ENCODE measurements at places on chromosomes 13 and 19. TPM values are rescaled to one million over a fixed set of nuclear protein-coding genes. Genes with fewer than 3 reads are reported as not detected.

SYCN gene
- total RNA-seq = not detected

- H3K4me1 ChIP-seq = no peaks in the 10 kb centered on the region
- no peak for DNase-seq
- no peak overlapping the region for H3K4me3 ChIP-seq
- H3K27me3 ChIP-seq = peaks cover 5% of the 10 kb centered on the region
- H3K27ac ChIP-seq = no peak overlapping the region
Measured at GRCh38 chr19:49469828-49470614, 4.0 kb upstream of the FLT3LG start.

DNA sequence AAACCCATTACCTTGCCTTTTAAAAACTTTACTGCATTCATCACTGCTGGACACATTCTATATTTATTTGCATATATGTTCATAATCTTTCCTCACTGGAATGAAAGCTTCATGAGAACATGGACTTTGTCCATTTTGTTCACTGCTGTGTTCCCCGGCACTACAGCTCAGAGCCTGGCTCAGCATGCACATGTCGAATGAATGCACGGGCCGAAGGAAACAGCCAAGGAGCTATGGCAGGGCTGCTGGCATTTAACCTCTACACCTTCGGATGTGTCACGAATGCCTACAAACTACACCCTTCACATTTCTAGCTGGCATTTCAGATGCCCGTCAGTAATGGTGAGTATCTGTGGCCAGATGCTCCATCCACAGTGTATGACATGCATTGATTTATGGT, 7.6 kb downstream of the MTIF3 start:
- no peaks in the 10 kb centered on the region for H3K27me3 ChIP-seq
- peaks cover 6% of the 10 kb centered on the region for H3K4me1 ChIP-seq
- H3K4me3 ChIP-seq = no peak overlapping the region
- H3K36me3 ChIP-seq = peaks cover 12% of the 10 kb centered on the region
- H3K27ac ChIP-seq = no peak overlapping the region

- no peaks in the 10 kb centered on the region for H3K27me3 ChIP-seq
- peak overlapping the region; percentile 58 for H3K4me3 ChIP-seq
- DNase-seq = no peak
- H3K4me1 ChIP-seq = peaks cover 26% of the 10 kb centered on the region
Measured at GRCh38 chr19:12331211-12331941, 2.1 kb downstream of the ZNF563 start.

DNA sequence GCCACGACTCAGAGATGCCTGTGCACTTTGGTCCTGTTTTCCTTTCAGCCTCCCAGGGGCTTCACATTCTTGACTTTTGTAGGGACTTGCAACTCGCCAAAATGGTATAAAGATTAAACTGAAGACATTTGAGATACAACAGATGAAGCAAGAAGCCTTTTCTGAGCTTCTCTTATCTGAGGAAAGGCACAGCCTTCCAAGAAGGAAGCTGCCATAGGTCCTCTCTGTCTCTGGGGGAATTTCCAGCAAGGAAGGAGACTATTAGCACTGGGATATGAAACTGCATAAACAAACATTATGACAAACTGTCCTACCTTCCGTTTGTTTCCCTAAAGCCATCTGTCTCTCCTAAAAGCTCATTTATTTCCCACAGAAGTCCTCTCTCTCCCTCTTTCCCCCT, 39.3 kb downstream of the TGDS start:
- DNase-seq = no peak
- H3K36me3 ChIP-seq = no peaks in the 10 kb centered on the region
- H3K4me1 ChIP-seq = no peaks in the 10 kb centered on the region
- H3K27ac ChIP-seq = no peak overlapping the region

DNA sequence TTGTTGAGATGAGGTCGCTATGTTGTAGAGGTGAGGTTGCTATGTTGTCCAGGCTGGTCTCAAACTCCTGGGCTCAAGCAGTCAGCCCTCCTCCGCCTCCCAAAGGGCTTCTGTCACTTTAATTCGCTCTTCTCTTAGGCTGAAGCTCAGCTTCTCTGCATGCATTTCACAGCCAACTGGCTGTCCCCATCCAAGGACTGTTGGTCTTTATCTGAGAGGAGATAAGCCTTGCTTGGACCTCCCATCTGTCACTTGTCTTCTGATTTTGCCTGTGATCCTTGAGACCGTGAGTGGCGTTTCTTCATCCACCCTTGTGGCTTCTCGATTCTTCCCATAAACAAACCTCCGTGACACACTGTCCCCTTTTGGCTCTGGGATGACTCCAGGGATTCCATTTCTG, 24.4 kb downstream of the CERS1 start:
- H3K4me1 ChIP-seq = peaks cover 7% of the 10 kb centered on the region
- H3K27me3 ChIP-seq = no peaks in the 10 kb centered on the region
- peak overlapping the region; percentile 10 for H3K27ac ChIP-seq

- H3K36me3 ChIP-seq = peaks cover 2% of the 10 kb centered on the region
- H3K27me3 ChIP-seq = peaks cover 10% of the 10 kb centered on the region
- no peaks in the 10 kb centered on the region for H3K4me1 ChIP-seq
- no peak for DNase-seq
- H3K4me3 ChIP-seq = no peak overlapping the region
Measured at GRCh38 chr19:50359328-50359818, 6.1 kb downstream of the NAPSA start.

DNA sequence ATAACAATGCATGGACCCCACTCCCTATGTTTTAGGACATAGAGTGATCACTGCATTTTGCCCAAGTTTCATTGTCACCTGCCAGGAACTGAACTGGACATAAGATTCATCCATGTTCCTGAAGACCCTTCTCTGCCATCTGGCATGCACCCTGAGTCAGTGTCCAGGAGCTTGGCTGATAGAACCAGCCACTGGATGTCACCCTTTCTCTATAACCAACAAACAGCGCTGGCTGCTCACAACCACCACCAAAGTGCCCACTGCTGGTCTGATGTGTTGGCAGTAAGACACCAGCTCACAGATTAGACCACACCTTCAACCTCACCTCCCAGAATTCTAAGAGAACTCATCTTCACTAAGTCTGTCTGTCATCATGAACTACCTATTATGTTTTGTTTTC, 333.4 kb downstream of the ITGBL1 start:
- H3K27me3 ChIP-seq = peaks cover 34% of the 10 kb centered on the region
- peaks cover 5% of the 10 kb centered on the region for H3K4me1 ChIP-seq
- H3K27ac ChIP-seq = no peak overlapping the region

DNA sequence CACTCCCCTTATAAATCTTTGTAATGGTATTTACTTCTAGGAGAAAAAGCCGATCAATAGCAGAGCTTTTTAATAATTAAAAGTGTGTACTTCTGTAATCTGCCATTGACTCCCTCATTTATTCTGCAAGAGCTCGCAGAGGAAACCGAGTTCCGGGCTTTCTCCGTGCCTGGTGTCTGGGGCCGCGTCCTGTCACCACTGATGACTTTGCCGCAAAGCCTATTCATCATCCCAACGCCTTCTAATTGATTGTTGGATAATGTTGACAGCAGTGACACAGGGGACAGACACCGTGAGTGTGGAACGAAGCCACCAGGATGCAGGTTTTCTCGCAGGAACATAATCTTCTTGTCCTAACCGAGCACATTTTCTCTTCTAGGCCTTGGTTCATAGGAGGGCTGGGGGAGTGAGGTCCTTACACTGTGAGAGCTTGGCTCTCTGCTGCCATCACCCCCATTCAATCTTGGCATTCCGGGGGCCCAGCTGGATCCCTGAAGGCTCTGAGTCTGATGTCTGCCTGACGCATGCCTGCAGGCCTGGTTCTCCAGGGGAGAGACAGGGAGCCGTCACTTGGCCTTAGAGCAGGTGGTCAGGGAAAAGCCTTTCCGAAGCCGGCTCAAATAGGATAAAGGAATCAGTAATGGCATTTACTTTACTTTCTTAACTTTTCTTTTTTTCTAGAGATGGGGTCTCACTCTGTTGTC, 110.3 kb downstream of the KDM4B start:
- peak overlapping the region; percentile 78 for H3K27ac ChIP-seq
- H3K36me3 ChIP-seq = peaks cover 10% of the 10 kb centered on the region
- no peaks in the 10 kb centered on the region for H3K27me3 ChIP-seq
- H3K4me1 ChIP-seq = peaks cover 13% of the 10 kb centered on the region

DNA sequence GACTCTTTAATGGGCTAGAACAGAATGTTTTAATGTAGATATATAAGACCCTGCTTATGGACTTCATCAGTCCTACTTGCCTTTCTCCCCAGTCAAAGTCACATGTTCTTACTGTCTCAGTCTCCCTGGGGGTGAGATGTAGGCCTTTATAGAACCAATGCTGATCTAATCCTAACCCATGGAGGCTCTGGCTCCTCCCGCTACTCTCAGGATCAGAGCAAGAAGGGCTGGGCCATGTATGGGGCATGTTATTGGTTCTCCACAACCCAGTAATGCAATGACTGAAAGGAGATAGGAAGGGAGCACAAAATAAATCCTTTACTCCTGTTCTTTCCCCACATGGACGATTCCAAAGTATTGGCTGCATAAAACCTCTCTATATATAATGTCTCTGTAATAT, 82.3 kb downstream of the UGGT2 start:
- H3K4me1 ChIP-seq = no peaks in the 10 kb centered on the region
- DNase-seq = no peak
- no peak overlapping the region for H3K4me3 ChIP-seq
- H3K36me3 ChIP-seq = peaks cover 17% of the 10 kb centered on the region
- no peaks in the 10 kb centered on the region for H3K27me3 ChIP-seq

GRCh38 chr13:20669162-20669561, 34.3 kb upstream of the IL17D start:
- H3K4me1 ChIP-seq = no peaks in the 10 kb centered on the region
- H3K27ac ChIP-seq = no peak overlapping the region
- no peak overlapping the region for H3K4me3 ChIP-seq
- H3K36me3 ChIP-seq = peaks cover 11% of the 10 kb centered on the region

DNA sequence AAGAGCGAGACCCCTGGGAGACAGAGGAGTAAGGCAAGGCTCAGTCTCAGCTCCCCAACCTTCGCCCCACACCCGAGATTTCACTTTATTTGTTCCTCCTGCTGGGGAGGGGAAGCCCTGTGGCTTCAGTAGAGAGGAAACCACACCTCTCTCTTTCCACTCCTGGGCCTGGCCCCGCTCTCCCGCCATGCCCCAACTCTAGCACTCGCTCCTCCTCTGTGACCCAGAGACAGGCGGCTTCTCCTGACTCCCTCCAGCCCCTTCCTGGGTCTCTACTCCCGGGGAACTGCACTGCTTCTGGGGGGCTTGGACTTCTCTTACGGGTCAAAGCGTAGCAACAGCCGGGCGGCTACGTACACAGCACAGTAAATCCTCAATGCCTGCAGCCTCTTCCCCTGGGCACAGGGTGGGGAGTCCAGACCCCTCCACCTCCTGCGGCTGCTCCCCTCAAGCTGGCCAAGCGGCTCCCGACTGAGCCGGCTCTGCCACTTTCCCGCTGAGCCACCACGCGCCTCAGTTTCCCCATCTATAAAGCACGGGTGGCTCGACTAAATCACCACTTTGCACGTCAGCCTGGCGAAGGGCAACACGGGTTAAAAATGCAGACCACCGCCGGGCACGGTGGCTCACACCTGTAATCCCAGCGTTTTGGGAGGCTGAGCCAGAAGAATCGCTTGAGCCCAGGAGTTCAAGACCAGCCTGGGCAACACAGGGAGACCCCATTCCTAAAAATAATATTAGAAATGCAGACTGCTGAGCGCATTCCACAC, 1.4 kb downstream of the RNF126 start:
- no peaks in the 10 kb centered on the region for H3K36me3 ChIP-seq
- peaks cover 18% of the 10 kb centered on the region for H3K4me1 ChIP-seq
- H3K4me3 ChIP-seq = peak overlapping the region; percentile 74
- no peak for DNase-seq
- H3K27me3 ChIP-seq = no peaks in the 10 kb centered on the region
- peak overlapping the region; percentile 92 for H3K27ac ChIP-seq

- H3K4me1 ChIP-seq = peaks cover 16% of the 10 kb centered on the region
- DNase-seq = no peak
- H3K27me3 ChIP-seq = peaks cover 3% of the 10 kb centered on the region
- H3K36me3 ChIP-seq = no peaks in the 10 kb centered on the region
- no peak overlapping the region for H3K4me3 ChIP-seq
Measured at GRCh38 chr13:22061371-22061805, 390.5 kb downstream of the FGF9 start.

DNA sequence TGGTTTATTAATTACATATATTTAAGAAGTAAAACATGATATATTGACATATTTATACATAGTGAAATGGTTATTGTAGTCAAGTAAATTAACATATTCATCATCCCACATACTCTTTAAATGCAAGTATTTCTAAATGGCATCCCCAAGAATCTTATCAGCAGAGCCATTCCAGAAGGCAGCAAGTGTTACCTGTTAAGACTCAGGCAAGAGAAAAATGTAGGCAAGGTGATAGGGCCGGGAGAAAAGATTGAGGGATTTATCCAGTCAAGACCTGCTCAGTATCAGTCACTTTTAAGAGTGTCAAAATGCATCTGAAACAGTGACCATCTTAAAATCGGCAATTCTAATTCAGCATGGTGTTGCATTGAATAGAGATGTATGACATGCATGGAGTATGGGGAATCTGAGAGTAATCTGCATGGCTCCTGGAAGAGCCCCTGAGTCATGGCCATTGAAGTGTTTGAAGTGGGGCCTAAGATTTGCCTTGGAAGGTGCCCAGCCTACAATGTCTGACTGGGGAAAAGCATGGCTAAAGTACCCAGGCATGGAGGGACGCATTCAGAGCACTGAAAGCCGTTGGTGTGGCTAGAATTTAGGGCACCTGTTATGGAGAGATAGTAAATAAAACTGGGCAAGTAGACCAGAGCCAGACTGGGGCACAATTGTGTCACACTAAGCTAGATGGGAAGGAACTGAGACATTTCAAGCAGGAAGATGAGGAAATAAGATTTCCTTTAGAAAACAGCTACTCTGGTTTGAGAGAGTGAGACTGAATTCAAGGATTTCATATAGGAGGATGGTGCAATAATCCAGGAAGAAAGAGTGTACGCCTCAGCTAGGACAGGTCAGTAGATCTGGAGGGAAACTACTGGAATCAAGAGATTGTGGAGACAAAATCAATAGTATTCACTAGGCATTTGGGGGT, 25.0 kb upstream of the C1QTNF9B start:
- H3K27ac ChIP-seq = no peak overlapping the region
- H3K4me3 ChIP-seq = no peak overlapping the region
- DNase-seq = no peak
- peaks cover 2% of the 10 kb centered on the region for H3K4me1 ChIP-seq
- H3K36me3 ChIP-seq = no peaks in the 10 kb centered on the region

GRCh38 chr13:65488606-65489005, 1741.5 kb downstream of the PCDH9 start:
- no peak for DNase-seq
- no peaks in the 10 kb centered on the region for H3K27me3 ChIP-seq
- H3K4me3 ChIP-seq = no peak overlapping the region
- H3K27ac ChIP-seq = no peak overlapping the region
